ENCODE measurements at places on chromosomes 11 and 22.

GRCh38 chr22:46178755-46179505 lies 28.6 kb downstream of the PPARA start:
- no peak for DNase-seq

- DNase-seq, result no peak
Measured at GRCh38 chr11:122103321-122103720, 12.7 kb downstream of the BLID start.

- no peak for DNase-seq
Measured at GRCh38 chr11:14793546-14793945, 98.5 kb downstream of the CYP2R1 start.

GRCh38 chr11:75858613-75859012 lies 43.6 kb downstream of the UVRAG start:
- DNase-seq, result no peak

DNA sequence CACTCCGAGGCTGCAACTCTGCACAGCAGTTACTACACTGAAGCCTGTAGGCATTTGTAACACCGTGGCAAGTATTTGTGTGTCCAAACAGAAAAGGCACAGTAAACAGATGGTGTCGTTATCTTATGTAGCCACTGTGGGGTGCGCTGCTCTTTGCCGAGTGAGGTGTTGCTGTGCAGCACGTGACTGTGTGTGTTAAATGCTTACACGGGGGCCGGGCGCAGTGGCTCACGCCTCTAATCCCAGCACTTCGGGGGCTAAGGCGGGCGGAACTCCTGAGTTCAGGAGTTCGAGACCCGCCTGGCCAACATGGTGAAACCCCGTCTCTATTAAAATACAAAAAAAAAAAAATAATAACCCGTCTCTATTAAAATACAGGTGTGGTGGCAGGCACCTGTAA lies 11.5 kb downstream of the ZBED4 start:
- no peak for DNase-seq

DNA sequence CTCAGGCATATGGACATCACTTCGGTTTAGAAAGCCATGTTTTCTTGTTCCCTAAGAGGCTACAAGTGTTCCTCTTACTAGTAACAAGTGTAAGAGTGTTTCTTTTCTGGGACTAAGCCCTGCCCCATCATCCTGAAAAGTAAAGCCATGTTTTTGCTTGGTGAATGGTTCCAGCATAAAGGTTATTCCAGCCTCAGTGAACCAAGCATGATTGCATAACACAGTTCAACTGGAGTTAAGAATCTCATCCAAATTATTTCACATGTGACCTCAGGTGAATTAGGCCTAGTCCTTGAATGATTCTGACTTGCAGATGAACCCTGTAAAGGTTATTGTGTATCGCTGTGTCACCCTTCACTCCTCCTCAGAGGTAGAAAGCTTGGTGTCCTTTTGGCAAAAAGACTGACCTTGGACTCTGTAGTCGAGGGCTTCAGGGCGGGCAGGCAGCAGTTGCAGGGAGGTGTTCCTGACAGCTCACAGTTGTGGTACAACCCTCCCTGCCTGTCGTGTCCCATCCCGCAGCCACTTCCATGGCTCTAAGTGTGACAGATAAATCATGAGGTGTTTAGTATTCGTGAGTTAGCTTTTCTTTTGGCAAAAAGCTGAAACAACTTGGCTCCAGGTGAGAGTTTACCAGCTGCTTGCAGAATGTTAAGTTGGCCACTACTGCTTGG lies 321.8 kb downstream of the CADM1 start:
- DNase-seq, result no peak

GRCh38 chr11:117805045-117805444 lies 8.0 kb upstream of the DSCAML1 start:
- DNase-seq, result no peak

GRCh38 chr11:69654001-69654659 lies 13.2 kb downstream of the CCND1 start:
- no peak for DNase-seq

GRCh38 chr11:115193914-115194801 lies 310.1 kb downstream of the CADM1 start:
- DNase-seq, result no peak

DNA sequence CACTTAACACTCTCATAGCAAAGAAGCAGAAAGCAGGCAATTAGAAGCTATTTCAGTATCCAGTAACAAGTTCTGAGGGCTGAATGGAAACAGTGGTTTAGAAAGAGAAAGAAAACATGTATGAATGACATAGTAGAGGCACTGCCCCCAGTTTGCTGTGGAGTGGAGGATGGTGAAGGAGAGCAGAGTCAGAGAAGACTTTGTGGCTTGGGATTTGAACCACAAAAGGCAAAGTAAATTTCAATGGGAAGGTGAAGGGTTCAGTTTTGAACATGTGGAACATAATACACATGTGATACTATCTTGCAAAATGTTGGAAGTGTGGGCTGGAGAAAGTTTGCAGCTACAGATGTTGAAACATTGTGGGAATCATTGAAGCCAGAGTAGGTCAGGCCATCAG lies 81.4 kb downstream of the SNX19 start:
- DNase-seq, result no peak

GRCh38 chr11:10640308-10640707 lies 53.2 kb downstream of the IRAG1 start:
- no peak for DNase-seq

DNA sequence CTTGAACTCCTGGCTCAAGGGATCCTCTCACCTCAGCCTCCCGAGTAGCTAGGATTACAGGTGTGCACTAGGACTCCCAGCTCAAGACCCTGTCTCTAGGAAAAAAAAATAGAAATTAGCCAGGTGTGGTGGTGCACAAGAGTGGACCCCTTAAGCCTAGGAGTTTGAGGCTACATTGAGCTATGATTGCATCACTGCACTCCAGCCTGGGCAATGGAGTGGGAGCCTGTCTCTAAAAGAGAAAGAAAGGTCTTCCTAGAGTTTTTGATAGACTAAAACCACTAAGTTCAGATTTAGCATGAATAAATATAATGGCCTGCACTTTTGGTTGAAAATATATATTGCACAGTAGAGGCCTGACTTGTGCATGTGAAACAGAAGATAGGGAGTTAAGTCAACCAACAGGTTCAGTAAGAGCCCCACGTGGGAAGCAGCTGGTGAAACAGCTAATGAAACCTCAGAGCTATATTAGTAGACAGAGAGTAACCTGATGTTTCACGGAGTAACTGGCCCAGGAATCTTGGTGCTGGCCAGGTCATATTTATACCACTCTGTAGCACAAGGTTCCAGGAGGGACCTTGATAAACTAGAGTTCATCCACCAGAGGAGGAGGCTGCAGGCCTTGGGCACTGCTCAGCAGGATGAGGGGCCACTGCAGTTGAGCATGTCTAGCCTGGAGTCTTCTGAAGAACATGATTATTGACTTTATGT lies 4.6 kb upstream of the MICAL3 start:
- DNase-seq, result no peak

GRCh38 chr22:43666457-43666856 lies 145.6 kb downstream of the EFCAB6 start:
- DNase-seq, result no peak

GRCh38 chr22:23685205-23685784 lies 5.5 kb upstream of the RGL4 start:
- DNase-seq, result no peak

GRCh38 chr22:35322126-35322525 lies 22.4 kb downstream of the TOM1 start:
- DNase-seq, result peak; percentile 67

DNA sequence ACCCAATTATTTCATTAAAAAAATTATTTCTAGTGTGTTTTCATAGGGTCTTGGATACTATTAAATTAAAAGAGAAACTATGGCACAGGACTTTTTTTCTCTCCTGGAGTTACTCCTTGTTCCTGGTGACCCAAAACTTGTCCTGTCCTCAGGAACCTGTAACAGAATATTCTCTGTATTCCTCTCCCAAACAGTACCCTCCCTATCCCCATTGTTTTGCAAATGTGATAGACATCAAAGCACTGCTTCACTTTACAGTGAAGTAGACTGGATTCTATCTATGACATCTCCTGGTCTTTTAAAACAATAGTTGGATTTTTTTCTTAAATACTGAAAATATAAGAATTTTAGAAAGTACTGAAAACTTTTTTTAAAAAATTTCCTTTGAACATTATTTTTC lies 37.2 kb downstream of the FAR1 start:
- DNase-seq, result no peak

GRCh38 chr11:43969543-43969942 lies 27.1 kb downstream of the C11orf96 start:
- DNase-seq, result peak; percentile 68

DNA sequence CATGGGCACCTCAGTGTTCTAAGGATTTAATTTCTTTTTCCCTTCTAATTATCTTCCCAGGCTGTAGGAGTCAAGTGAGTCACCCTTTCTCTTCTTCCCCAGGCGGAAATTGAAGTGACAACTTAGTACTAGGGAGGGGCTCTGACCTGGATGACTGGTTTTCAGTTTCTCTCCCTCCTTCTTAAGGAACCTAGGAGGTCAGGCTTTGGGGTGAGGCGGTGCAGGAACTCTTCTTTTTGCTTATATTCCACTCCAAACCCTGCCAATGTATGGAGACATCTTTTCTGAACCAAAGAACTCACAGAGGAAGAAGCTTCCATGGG lies 12.6 kb downstream of the ZDHHC5 start:
- DNase-seq, result no peak

DNA sequence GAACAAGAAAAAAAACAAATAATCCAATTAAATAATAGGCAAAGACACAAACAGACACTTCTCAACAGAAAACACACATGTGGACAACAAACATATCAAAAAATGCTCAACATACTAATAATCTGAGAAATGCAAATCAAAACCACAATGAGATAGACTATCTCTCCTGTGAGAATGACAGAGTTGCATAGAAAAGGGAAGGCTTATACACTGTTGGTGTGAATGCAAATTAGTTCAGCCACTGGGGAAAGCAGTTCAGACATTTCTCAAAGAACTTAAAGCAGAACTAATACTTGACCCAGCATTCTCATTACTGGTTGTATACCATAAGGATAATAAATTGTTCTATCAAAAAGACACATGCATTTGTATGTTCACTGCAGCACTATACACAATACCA lies 637.8 kb upstream of the LUZP2 start:
- DNase-seq, result no peak

- DNase-seq, result no peak
Measured at GRCh38 chr11:78465169-78465942, 47.7 kb upstream of the GAB2 start.

GRCh38 chr22:35274154-35274871 lies 17.0 kb downstream of the HMGXB4 start:
- DNase-seq, result no peak

GRCh38 chr11:83456566-83456965 lies 170.4 kb upstream of the CCDC90B start:
- no peak for DNase-seq

DNA sequence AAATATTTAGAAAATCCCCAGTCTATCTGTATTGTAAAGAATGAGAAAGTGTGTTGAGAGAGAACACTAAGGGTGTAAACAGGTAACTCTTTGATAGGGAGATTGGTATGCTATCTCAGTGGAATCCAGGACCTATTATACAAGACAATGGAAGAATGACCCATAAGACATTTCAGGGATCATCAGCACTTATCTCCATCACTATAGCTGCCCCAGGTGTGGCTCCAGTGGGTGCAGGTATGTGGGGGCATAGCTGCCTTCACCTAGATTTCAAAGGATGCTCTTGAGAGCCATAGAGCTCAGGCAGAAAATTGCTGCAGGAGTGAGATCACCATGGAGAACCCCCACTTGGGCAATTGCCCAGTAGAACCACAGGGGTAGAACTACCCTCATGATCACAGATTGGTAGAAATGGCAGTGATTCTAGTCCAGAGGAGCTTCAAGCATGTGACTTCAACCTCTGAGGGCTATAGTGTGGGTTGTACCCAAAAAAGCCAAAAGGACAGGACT lies 252.3 kb upstream of the TBCEL start:
- no peak for DNase-seq

GRCh38 chr11:69193151-69193550 lies 37.4 kb downstream of the SMIM38 start:
- no peak for DNase-seq

DNA sequence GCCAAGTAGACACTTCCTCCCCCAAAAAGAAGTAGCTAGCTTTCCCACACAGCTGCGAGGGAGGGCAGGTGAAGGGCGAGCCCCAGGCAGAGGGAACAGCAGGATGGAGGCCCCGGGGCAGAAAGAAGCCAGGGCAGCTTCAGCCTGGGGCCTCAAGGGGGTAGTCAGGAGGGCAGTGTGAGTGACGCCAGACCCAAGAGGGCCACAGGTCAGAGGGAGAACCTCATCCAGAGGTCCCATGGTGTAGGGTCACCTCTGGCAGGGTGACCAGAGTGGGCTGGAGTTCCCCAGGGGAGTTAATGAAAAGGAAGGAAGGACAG lies 9.2 kb downstream of the PRR5 start:
- DNase-seq, result no peak

- no peak for DNase-seq
Measured at GRCh38 chr11:26958005-26958701, 35.8 kb upstream of the FIBIN start.

DNA sequence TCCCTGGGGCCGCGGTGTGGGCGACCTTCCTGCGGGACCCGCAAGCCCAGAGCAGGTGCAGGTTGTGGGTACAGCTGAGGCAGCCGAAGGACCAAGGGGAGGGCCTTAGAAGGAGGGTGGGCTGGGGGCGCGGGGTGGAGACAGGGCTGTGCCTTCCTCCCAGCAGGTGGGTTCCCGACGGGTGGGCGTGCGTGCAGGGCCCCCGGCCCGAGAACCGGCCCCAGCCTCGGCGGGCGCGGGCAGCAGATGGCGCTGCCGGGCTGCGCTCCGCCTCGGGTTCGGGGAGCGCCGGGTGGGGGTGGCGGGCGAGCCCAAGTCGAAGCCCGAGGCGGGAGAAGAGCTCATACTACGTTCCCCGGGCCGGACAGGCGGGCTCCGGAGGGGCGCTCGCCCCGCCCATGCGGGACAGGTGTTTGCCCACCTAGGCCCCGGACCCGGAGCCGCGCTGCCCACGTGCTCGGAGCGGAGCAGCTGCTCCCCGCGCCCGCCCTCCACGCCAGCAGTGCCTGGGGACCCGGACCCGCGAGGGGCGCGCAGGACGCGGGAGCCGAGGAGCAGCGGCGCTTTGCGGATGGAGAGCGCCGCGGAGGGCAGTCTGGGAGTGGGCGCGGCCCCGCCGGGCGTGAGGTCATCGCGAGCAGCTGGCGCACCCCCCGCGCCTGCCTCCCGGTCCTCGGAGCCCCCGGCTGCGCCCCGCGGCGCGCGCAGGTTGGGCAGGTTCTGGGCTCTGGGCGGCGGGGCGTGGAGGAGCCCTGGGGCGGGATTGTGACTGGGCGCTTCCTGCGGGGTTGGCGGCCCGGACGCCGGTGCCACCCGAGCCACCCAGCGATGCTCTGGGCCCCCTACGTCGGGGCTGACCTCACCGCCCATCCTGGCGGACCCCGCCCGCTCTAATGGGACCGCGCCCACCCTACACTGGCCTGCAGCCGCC lies 25.3 kb downstream of the DUSP8 start:
- DNase-seq, result peak; percentile 54

GRCh38 chr11:82234256-82234655 lies 499.4 kb downstream of the FAM181B start:
- DNase-seq, result no peak
